GM12891 (cell line): ENCODE measurements at places on chromosomes 5 and 9.

DNA sequence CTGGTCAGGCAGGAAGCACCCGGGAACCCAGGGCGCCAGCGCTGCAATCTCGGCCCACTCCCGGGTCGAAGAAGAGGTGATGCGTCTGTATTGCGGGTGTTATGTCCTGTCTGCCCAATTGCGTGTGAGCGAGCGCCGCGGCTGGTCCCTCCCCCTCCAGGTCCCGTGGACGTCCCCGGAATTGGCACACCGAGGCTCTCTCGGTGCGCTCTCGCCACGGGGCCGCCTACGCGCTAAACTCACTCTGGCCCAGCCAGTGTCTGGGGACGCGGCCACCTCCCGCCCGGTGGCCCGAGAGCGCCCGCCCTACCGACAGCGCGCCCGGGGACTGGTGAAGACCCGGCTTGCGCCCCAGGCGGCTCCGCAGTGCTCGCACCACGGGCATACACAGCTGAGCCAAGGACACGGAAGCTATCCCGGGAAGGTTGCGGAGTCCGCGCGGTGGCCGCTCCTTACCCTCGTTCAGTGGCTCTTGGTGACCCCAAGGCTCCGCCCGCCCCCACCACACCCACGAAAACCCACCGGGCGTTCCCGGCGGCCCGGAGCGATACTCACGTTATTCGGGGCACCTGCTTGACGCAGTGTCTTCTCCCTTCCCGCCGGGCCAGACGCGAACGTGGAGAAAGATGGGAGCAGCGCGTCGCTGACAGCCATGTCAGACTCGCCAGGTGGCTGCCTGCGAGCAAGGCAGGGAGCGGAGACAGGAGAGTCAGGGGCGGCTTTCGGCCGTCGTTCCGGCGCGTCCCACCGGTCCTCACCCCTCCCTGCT lies 1.0 kb downstream of the KLF4 start:
- DNase-seq, result no peak

- DNase-seq, result no peak
Measured at GRCh38 chr9:123954518-123955280, 24.8 kb upstream of the DENND1A start.

- no peak for DNase-seq
Measured at GRCh38 chr9:107874591-107875369, 385.2 kb upstream of the KLF4 start.

GRCh38 chr5:51810592-51810991 lies 427.3 kb downstream of the ISL1 start:
- no peak for DNase-seq

DNA sequence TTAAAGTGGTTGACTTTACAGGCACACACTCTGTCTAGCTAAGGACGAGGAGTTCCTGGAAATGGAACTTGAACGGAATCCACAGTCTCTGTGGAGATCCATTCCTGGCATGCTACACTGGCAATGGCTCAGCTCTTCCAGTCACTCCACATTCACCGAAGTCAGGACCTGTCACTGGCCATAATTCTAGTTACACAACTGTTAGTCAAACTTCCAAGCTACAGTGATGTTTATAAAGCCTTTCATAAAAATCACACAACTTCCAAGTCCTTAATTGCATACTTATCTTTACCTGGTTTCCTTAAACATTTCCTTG lies 15.7 kb downstream of the CDC14B start:
- DNase-seq, result no peak

- no peak for DNase-seq
Measured at GRCh38 chr9:112421771-112422222, 41.9 kb downstream of the HSDL2 start.

DNA sequence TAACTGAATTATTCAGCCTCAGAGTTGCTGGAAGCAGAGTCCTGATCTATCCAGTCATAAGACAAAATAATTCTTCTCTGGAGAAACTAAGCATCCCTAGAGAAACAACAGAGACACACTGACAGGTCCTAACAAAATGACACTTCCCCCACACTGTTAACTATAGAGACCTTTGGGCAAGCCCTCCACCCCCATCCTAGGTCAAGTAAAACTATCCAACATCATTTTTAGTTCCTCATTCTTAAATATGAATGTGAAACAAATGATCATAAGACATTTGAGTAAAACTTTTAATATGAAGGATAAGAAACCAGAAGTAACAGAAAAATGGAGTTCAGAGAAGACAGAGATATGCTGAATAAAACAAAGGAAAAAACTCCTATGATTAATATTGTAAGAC lies 30.9 kb downstream of the CNTLN start:
- no peak for DNase-seq

- no peak for DNase-seq
Measured at GRCh38 chr9:100474924-100475276, 2.0 kb downstream of the TMEFF1 start.

DNA sequence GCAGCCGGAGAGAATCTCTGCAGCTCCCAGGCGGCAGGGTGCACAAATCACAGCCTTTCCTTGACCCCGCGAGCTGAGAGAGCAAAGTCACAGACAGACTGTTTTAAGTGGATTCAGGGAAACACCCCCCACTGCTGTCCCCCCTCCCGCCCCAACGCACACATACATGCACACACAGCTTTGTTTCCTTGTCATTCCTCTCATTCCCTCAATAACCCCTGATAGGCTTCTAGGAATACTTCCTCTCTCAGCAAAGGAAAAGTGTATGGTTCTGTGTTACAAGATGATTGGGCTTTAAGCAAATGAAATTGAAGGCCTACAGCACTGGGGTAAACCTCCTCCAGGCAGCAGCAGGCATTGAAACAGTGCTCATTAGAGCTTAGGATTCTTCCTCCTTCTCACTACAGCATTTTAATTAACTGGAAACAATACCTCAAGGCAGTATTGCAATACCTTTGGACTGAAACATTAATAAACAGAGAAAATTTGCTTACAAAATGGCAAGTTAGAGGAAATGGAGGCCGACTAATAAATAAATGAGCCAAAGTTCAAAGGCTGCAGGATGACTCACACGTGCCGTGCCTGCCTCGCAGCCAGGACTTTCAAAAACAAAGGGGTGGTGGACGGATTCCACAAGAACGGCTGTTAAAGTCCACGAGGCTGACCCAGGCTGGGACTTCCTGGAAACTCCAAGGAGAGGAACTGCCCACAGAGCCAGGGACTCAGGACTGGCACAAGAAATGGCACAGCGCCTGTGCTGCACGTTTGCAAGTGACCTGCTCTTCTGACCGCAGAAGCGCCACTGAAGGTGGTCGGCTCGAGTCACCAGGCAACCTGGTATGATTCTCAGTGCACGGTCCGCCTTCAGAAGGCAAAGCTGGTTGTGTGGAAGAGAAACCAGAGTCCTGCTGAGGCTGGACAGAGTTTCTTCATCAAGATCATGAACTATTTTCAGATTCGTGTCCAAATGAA lies 236.2 kb downstream of the SYK start:
- no peak for DNase-seq

- no peak for DNase-seq
Measured at GRCh38 chr5:51960617-51961121, 577.4 kb downstream of the ISL1 start.

- no peak for DNase-seq
Measured at GRCh38 chr5:5483350-5483749, 60.9 kb downstream of the ICE1 start.

GRCh38 chr9:35520364-35520710 lies 30.4 kb downstream of the RUSC2 start:
- DNase-seq, result no peak

GRCh38 chr9:121285835-121286687 lies 18.1 kb downstream of the GSN start:
- no peak for DNase-seq

- DNase-seq, result no peak
Measured at GRCh38 chr9:25939126-25939525, 260.9 kb upstream of the TUSC1 start.

DNA sequence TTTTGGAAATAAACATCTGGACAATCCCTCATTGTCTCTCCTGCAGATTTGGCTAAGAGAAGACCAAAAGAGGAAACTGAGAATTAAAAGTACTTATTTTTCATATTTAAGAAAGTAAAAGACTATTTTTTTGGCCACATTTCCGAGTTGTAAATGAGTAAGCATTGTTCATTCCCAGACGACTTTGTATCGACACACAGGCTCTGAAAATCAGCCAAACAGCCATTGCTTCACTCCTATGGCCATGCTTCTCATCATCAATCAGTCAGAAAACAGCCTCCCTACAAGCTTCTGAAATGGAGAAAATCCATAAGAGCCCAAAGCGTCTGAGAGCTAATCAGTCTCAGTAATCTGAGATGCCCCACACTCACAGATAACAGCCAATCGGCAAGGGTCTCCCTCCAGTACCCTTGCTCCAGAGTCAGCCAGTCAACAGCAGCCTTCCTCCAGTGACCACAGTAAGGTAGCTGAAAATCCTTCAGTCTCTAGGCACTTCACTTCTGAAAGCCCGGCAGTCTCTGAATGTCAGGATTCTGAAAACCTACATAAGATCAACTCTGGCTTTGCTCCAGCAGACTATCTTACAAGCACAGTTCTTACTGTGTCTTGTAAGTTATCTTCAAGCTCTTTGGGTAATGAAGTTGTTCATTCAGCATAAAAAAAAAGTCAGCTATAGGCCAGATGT lies 30.9 kb downstream of the CDO1 start:
- no peak for DNase-seq

- no peak for DNase-seq
Measured at GRCh38 chr9:120385606-120386389, 194.2 kb downstream of the CDK5RAP2 start.

DNA sequence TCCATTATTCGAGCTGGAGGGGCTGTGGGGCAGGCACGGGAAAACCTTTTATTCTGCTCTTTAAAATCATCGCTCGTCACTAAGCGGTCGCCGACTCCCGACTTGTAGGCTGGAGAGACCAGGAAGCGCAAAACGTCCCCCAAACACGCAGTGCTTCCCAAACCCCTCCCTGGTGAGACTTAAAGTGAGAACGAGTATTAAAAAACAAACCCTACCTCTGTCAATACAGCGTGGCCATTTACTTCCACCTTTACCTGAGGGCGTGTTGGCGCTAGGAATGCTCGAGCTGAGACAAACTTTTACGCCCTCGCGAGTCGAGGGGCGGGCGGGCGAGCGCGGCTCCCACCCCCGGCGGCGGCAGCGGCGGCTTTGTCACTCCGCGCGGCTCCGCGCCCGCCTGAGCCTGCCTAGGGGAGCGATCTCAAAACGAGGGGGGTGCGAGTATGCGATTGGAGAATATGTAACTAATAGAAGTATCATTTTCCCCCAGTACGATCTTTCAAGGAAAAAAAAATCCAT lies at the start of gene NR2F1-AS1:
Gene NR2F1-AS1, minus strand, starts transcription at position 293 of the 519 bp plus-strand sequence.
- no peak for DNase-seq

DNA sequence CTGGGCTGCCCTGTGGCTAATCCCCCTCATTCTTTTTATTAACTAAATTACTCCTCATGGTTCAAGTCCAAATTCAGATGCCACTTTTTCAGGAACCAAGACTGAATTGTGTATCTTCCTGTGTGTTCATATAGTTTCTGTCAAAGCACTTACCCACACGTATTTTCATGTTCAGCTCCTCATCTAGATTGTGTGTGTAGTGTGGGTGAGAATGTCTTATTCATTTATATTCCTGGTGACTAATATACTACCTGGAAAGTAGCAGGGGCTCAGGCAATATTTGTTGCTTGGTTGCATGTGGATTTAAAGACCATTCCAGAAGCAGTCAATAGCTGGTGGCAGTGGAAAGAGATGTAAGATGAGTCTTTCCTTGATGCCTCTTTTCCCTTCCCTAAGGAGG lies 48.5 kb upstream of the SRP19 start:
- no peak for DNase-seq

- DNase-seq, result no peak
Measured at GRCh38 chr9:95935861-95936578, 60.5 kb downstream of the ERCC6L2 start.

DNA sequence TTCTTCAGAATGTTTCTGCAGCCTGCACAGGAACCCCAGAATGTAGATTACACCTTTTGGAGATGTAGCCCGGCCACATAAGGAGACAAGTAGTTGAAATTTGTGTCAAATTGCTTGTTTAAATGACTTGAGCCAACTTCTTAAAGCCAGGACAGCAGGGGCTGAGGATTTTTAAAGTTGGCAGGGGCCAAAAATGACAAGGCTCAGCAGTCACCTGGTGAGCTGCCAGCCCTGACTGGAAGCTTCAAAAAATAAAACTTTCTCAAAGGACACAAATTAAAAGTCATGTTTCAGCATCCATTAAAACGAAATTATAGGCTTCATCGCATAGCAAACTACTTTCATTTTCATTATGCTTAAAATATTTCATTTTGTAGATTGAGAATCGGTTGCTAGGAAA lies 340.3 kb upstream of the WWC1 start:
- no peak for DNase-seq

- no peak for DNase-seq
Measured at GRCh38 chr9:113529336-113530009, 65.9 kb downstream of the RGS3 start.

- no peak for DNase-seq
Measured at GRCh38 chr9:137719194-137719593, 100.4 kb downstream of the EHMT1 start.

DNA sequence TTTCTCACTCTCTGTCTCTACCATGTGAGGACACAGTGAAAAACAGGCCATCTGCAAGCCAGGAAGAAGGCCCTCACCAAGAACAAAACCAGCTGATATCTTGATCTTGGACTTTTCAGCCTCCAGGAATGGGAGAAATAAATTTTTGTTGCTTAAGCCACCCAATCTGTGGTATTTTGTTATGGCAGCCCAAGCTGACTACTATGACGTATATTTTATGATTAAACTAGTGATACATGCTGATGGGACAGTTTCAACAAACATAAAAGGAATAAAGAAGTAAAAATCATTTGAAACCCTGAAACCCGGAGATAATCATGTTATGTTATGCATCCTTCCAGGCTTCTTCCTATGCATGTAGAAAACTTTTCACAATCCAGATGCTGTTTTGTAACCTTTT lies 71.5 kb upstream of the ERBIN start:
- no peak for DNase-seq

DNA sequence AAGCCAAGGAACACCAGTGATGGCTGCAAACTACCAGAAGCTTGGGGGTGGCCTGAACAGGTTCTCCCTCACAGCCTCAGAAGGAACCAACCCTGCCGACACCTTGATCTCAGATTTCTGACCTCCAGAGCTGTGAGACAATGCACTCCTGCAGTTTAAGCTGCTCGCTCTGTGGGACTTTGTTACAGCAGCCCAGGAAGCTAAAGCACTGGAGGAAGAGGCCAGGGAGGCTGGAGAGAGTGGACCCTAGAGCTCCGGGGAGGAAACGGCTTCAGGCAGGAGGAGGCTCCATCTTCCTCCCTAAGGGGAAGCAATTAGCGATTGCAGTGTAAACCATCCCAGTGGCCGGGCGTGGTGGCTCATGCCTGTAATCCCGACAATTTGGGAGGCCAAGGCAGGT lies 25.1 kb downstream of the BARX1 start:
- no peak for DNase-seq

- no peak for DNase-seq
Measured at GRCh38 chr9:134985451-134985850, 67.7 kb upstream of the FCN1 start.

GRCh38 chr9:17528859-17529258 lies 50.0 kb upstream of the SH3GL2 start:
- DNase-seq, result no peak
